ENCODE measurements at places on chromosomes 4 and X.

DNA sequence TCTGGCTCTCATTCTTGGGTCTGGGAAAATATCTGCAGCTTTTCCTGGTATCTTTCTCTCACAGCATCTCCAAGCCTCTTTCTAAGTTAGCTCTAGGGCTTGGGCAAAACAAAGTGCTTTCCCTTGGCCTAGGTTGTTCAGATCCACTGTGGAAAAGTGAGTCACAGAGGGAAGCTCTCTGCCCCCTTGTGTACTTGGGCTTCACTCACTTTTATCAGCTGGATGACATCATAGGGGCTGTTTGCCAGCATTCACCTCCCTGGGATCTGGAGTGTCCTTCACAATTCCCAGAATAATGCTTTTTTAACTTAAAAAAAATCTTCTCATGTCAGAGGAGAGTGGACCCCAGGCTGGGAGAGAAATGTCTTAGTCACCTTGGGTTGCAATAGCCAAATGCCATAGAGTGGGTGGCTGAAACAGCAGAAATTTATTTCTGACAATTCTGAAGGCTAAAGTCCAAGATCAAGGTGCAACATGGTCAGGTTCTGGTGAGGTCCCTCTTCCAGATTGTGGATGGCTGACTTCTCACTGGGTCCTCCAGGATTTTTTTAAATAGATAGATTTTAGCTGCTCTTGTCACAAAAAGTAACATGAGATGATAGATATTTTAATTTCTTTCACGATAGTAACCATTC, 247.8 kb downstream of the SH2D1A start:
- no peak for DNase-seq

DNA sequence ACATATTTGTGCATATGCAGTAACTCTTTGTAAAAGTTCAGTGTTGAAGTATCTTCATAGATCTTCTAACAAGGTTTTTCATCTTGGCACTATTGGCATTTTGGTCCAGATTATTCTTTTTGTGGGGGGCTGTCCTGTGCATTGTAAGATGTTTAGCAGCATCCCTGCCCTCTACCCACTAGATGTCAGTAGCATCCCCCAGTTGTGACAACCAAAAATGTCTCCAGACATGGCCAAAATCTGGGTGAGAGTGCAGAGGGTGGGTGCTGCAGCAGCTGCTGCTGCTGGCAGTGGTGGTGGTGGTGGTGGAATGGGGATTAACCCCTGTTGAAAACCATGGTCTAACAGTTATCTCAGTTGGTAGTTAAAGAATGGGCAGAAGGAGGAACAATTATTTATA, 370.0 kb downstream of the GPAT3 start:
- DNase-seq: no peak

DNA sequence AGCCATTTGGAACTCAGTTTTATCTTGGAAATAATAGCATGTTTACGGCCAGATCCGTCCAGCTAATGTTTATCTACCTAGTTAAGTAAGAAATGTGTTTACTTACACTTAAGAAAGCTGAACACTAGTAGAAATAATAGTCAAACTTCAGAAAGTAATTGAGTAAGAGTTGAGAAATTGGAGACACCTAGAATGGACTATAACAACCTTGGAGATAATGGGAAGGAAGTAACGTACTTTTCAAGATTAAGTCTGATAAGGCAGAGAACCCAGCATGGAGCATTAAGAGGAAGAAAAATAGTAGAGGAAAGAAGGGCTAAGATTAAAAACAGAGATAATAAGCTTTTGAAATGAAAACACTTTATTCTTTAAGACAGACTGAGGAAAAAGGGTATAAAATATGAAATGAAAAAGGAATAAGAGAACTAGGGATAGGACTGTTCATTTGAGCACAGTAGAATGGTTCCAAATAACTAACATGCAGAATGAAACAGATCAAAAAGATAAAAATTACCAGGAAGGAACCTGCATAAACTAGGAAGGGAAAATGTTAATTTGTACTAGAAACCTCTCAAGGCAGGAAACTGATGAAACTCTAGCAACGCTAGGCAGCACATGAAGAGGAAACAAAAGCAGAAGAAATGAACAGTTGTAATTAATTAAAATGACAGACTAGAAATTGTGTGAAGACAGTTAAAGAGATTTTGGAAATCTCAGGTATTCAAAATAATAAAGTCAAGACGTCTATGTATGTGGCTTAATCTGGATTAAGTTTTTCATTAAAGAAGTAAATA, 71.7 kb downstream of the FBXW7 start:
- DNase-seq: no peak

DNA sequence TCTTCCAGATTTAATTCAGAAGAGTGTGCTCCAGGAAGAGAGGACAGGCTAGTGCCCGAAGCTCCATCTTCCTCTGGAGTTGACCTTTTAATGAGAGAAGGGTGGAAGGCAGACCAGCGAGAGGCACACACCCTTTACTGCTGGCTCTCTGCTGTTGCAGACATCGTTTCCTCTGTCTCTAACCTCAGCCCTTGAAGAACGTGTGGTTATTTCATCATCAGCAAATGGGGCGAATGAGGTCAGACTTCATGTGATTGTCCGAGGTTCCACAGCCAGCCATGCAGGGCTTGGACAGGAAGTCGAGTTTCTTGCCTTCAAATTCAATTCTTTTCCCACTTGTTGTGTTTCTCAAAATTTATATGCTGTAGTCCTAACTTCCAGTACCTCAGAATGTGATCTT, 155.2 kb upstream of the MSX1 start:
- DNase-seq: no peak

- DNase-seq: no peak
These were observed 17.4 kb downstream of the ADH6 start for GRCh38 chr4:99201690-99202089.

GRCh38 chr4:118814058-118814457, 21.9 kb downstream of the SEC24D start:
- DNase-seq: no peak

GRCh38 chrX:132957211-132958090, 978 bp downstream of the HS6ST2 start:
- no peak for DNase-seq

DNA sequence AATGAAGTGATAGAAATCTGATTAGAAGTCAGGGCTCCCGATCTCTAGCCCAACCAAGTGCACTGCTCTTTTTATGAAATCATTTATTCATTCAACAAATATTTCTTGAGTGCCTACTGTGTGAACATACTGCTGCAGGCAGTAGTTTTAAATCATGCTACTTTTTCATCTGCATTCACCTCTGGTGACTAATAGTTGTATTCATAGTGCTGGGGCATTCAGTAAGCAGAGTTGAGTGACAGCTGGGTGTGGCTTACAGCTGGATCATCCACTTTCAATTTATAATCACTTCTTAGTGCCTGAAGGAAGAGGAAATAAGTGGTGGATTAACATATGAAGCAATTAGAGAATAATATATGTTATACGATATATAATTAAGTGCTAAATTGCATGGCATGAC, 94.1 kb upstream of the HPRT1 start:
- no peak for DNase-seq

GRCh38 chr4:161419822-161420221, 744.0 kb downstream of the FSTL5 start:
- DNase-seq: no peak

DNA sequence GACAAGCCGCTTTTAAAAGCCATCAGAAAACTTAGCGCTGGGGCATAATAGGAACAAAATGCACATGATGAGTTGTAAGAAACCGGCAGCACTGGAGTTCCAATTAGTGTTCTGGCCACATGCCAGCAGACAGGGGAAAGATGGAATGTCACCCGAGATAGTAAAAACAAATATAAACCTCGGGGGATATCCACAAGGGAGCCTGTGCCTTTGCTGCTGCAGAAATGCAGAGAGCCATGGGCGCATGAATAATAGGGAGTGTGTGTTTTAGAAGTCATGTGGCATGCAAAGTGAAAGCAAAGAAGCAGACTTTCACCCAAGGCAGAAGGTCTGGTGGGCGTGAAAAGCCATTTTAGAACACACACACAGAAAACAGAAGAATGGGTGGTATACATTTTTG, 19.1 kb downstream of the GPRASP3 start:
- DNase-seq: no peak

GRCh38 chr4:104616401-104616820, 121.7 kb upstream of the CXXC4 start:
- no peak for DNase-seq

DNA sequence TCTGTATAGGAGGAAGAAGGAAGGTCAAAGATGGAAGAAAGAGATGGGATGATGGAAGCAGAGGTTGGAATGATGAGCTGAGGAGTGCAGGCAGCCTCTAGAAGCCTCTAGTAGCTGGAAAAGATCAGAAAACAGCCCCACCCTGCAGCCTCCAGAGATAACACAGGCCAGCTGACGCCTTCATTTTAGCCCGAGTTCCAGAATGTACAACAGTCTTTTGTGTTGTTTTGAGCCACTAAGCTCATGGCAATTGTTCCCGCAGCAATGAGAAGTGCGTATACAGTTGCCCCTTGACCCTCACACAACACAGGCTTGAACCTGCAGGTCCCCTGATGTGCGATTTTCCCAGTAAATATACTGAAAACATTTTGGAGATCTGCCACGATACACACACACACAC, 72.0 kb downstream of the WFS1 start:
- no peak for DNase-seq

GRCh38 chrX:70196961-70197720, 19.9 kb downstream of the DGAT2L6 start:
- peak; percentile 66 for DNase-seq

GRCh38 chr4:28232951-28233350, 1372.3 kb downstream of the STIM2 start:
- no peak for DNase-seq

- no peak for DNase-seq
These were observed 179.0 kb downstream of the DHX15 start for GRCh38 chr4:24405341-24405740.

DNA sequence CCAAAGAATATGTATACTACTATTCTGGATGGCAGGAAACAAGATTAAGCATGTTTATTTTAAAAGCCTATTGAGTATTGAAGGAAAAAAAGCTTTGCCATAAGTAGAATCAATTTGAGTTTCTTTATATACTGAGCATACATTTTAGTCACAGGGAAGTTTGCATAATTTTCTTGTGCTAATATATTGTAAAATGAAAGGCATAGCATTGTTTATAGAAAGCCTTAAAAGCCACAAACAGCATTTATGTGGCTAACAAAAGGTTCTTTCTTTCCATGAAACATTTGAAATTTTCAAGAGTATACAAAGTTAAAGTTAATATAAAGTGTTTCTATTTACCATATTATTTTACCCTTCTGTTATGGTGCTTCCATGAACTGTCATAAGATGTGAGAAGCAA, 1133.8 kb upstream of the PCDH10 start:
- no peak for DNase-seq

- no peak for DNase-seq
These were observed 91.6 kb downstream of the MAGEB17 start for GRCh38 chrX:16258882-16259281.

- DNase-seq: no peak
These were observed 56.4 kb upstream of the GPR78 start for GRCh38 chr4:8523766-8524165.

GRCh38 chrX:141185366-141185765, 8.4 kb upstream of the LDOC1 start:
- DNase-seq: no peak

DNA sequence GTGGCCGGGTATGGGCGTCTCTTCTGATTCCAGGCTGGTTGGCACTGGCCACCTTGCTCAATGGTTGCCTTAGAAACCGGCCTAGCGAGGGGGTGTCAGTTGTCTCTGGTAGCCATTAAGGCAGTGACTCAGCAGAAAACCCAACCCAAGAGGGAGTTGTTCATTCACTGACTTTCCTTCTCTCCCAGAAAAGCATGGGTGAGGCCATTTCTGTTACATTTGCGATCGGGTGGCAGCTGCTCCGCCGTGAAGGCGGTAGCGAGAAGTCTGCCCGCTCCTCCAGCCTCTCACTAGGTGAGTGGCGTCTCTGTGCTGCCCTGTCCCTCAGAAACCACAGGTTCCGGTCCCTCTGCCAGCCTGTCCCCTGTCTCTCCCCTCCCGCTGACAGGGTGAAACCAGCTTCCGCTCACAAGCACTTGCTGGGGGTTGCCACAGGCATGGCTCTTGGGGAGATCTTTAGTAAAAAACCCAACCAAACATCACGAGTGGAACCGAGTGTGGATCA, 17.4 kb downstream of the IRAK1 start:
- DNase-seq: peak; percentile 57

- no peak for DNase-seq
These were observed 423.5 kb upstream of the CTSO start for GRCh38 chr4:156377036-156377710.

- no peak for DNase-seq
These were observed 101.4 kb upstream of the LINC00632 start for GRCh38 chrX:140608111-140608510.

DNA sequence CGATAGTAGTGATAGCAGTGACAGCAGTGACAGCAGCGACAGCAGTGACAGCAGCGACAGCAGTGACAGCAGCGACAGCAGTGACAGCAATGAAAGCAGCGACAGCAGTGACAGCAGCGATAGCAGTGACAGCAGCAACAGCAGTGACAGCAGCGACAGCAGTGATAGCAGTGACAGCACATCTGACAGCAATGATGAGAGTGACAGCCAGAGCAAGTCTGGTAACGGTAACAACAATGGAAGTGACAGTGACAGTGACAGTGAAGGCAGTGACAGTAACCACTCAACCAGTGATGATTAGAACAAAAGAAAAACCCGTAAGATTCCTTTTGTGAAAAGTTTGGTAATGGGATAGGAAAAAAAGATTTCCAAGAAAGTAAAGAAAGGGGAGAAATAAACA, 7.9 kb downstream of the DSPP start:
- DNase-seq: no peak

GRCh38 chr4:173289353-173289727, 44.8 kb downstream of the HMGB2 start:
- DNase-seq: no peak

GRCh38 chr4:11765849-11766453, 337.3 kb upstream of the HS3ST1 start:
- DNase-seq: no peak

DNA sequence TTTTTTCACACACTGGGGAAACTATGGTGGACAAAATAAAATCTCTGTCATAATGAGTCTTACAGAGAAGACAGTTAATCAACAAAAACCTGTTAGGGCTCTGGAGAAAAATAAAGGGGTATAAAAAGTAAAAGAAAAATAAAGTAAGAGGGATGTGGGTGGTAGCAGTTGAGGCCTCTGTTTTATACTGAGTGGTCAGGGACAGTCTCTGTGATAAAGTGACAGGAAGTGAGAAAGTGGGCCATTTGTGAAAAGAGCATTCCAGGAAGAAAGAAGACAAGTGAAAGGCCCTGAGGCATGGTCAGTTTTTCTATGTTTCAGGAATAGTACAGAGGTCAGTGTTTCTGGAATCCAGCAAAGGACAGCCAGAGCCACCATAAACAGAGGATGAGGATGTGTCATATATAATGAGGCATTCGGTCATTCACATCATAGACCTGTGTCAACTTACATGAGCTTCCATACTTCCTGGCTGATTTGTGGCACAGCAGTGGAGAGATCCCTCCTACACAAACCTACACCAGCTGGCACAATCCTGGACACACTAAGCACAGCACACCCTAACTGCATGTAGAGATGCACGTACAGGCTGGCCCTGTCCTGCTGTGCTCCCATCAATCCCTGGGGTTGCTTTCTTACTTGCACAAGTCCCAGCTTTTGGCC, 64.4 kb upstream of the NAP1L5 start:
- no peak for DNase-seq

- no peak for DNase-seq
These were observed 139.9 kb downstream of the TMEM144 start for GRCh38 chr4:158350161-158350560.

GRCh38 chr4:154010371-154010770, 221.5 kb upstream of the SFRP2 start:
- DNase-seq: no peak

Measured in activated CD4-positive, CD25-positive, alpha-beta regulatory T cell treated with anti-CD3 and anti-CD28 coated beads, Interleukin-2, amount 50 U/mL, for 72 hours (primary cell).